ENCODE measurements at places on chromosomes 5 and 9.

GRCh38 chr5:115460472-115460871 is 84.1 kb downstream of the FEM1C start:
- no peak for DNase-seq

DNA sequence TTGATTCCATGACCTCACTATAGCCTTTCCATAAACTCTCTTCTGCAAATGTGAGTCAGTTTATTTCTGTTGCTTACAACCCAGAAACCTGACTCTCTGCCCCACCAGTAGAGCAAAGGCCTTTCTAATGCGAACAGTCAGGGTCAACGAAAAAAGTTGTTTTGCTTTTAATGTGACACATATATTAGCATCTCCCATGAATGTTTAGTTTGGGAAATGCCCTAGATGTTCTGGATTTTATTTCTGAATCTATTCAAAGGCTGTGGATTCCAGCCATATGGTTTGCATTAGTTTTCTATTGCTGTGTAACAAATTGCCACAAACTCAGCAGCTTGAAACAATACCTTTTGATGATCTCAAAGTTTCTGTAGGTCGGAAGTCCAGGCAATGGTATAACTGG is 193.5 kb downstream of the GNA14 start:
- no peak for DNase-seq

- DNase-seq: no peak
These were observed 88.4 kb upstream of the GPBP1 start for GRCh38 chr5:57085306-57086081.

GRCh38 chr5:43190755-43191603 is 1.0 kb upstream of the NIM1K start:
- DNase-seq: no peak

- no peak for DNase-seq
These were observed 21.8 kb upstream of the CEP72 start for GRCh38 chr5:590346-590745.

GRCh38 chr9:99573085-99573484 is 248.6 kb upstream of the NR4A3 start:
- no peak for DNase-seq

DNA sequence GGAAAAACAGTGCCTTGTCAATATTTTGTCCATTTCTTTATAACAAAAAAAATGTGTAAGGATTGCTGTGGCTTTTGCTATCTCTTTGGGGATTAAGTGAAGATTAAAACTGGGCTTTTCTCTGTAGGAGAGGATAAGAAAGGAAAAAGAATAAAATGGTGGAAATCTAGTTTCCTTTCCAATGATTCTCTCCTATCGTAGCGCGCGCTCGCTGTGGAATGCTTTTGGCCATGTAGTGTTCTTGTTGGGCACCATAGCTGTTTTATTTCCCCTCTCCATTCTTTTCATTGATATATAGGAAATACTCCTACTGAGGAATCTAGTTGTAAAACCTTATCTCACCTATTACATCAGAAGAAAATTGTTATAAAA is 1.5 kb downstream of the STXBP1 start:
- DNase-seq: no peak

Measured in AML-193 (cell line).